HCT116 (cell line): ENCODE measurements at places on chromosomes 5 and 9. TPM values are rescaled to one million over a fixed set of nuclear protein-coding genes. Genes with fewer than 3 reads are reported as not detected.

DNA sequence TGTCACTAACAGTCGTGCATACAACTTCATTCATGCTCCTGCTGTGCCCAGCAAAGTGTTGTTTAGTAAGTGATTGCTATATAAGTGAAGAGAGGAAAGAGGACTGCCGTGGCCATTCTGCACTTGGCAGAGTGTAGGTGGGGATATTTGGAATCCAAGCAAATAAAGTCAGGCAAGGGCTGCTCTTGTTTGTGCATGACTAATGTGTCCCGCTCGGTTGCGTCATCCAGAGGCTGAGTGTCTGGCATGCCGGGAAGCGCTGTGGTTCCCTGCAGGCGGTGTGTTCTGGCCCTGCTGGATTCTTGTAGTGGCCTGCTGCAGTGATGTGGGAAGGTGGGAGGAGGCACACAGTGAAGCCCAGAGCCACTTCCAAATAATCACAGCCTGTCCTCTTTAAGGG is 136.9 kb upstream of the ANKH start:
- H3K27ac ChIP-seq = peak overlapping the region; percentile 52; the same call in 1 of the 2 replicates
- no peaks in the 10 kb centered on the region for H3K36me3 ChIP-seq
- 0 out of 2 replicates have a peak, but pooled peaks cover 5% of the 10 kb centered on the region for H3K27me3 ChIP-seq
- 0 out of 2 replicates have a peak overlapping the region, but pooled peaks have one; percentile 14 for H3K4me3 ChIP-seq

DNA sequence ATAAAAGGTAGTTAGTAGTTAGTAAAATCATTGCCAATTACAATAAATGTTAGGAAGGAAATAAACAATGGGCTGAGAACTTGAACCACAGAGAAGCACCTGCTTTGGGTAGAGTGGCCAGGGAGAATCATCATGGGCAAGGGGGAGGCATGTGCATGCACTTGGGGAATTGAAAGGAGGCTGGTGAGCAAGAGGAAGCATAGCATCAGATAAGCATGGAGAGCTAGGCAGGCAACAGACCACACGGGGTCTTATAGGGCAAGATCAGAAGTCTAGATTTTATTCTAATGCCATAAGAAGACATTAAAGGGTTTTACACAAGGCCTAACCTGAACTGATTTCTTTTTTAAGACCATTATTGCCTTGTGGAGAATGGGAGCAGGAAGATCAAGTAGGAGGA is 93.4 kb downstream of the PIP5K1B start:
- peaks cover 73% of the 10 kb centered on the region for H3K27me3 ChIP-seq
- H3K4me3 ChIP-seq = no peak overlapping the region
- no peak overlapping the region for H3K27ac ChIP-seq

GRCh38 chr9:136984464-136985026 is 1.8 kb downstream of the LCNL1 start:
- H3K4me3 ChIP-seq = no peak overlapping the region
- H3K27me3 ChIP-seq = no peaks in the 10 kb centered on the region
- no peaks in the 10 kb centered on the region for H3K36me3 ChIP-seq

- H3K27ac ChIP-seq = peak overlapping the region; percentile 52; the same call in 1 of the 2 replicates
- H3K4me3 ChIP-seq = no peak overlapping the region
- H3K27me3 ChIP-seq = no peaks in the 10 kb centered on the region
- H3K36me3 ChIP-seq = no peaks in the 10 kb centered on the region
Observed at GRCh38 chr9:131679261-131680020, 60.4 kb downstream of the RAPGEF1 start.

- no peaks in the 10 kb centered on the region for H3K27me3 ChIP-seq
- H3K27ac ChIP-seq = peak overlapping the region; percentile 56; the same call in 1 of the 2 replicates
- no peak for DNase-seq
- peaks cover 45% of the 10 kb centered on the region for H3K4me1 ChIP-seq
Observed at GRCh38 chr5:139984816-139985215, 58.3 kb downstream of the NRG2 start.

DNA sequence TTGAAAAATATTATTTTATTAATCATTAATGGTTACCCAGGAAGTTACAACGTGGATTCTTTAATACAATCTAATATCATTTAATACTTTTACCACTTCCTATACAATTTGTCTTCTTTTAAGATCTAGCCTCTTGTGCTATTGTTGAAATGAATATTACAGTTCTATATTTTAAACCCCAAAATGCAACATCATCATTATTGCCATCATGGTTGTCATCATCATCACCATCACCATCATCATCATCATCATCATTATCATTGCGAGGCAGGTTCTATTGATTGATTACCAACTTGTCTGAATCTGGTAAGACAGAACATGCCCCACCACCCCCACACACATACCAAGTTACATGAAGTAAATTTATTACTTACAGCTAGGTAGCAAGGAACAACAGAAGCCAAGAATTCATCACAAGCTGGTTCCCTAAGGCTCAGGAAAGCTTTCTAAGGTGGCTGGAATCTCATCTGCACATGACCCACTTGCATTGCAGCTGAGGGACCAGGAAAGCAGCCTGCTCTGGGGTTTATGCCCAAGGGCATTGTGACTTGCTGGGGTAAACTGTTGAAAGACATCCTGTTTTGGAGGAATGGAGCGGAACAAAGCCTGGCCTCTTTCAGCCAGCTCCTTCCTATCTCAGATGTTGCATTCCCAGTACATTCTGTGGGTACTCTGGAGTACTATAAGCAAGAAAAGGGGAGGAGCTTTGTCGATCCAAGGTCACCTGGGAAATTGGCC is 418.1 kb downstream of the PRR16 start:
- no peak overlapping the region for H3K27ac ChIP-seq
- DNase-seq = no peak
- H3K36me3 ChIP-seq = no peaks in the 10 kb centered on the region
- H3K4me3 ChIP-seq = no peak overlapping the region
- H3K27me3 ChIP-seq = no peaks in the 10 kb centered on the region

- DNase-seq = no peak
- no peaks in the 10 kb centered on the region for H3K36me3 ChIP-seq
- H3K4me1 ChIP-seq = no peaks in the 10 kb centered on the region
- H3K27me3 ChIP-seq = no peaks in the 10 kb centered on the region
- H3K27ac ChIP-seq = no peak overlapping the region
Observed at GRCh38 chr5:139426203-139426885, 13.0 kb downstream of the DNAJC18 start.

GRCh38 chr9:129981180-129981907 is 61.6 kb downstream of the FNBP1 start:
- no peaks in the 10 kb centered on the region for H3K36me3 ChIP-seq
- H3K4me3 ChIP-seq = no peak overlapping the region
- H3K4me1 ChIP-seq = no peaks in the 10 kb centered on the region; the same call in 1 of the 2 replicates

DNA sequence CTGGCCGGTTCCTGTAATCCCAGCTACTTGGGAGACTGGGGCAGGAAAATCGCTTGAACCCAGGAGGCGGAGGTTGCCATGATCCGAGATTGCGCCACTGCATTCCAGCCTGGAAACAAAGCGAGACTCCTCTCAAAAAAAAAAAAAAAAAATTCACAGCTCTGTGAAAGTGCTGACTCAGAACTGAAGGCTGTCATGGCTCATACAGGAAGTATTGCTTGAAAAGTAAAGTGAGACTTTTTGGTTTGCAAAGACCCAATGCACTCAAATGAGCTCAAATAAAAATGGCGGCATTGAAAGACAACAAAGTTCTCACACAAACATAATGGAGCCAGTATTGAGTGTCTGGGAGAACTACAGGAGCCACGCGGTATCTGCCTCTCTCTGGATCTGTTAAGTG is 202.1 kb downstream of the FBXL7 start:
- no peaks in the 10 kb centered on the region for H3K4me1 ChIP-seq
- H3K4me3 ChIP-seq = no peak overlapping the region
- H3K36me3 ChIP-seq = no peaks in the 10 kb centered on the region
- DNase-seq = no peak

C5 gene
- total RNA-seq = 0.66 TPM

ZNF300 gene
- total RNA-seq = 0.05 TPM

RASGRF2 gene
- 0.05 TPM for total RNA-seq

NIPSNAP3A gene
- total RNA-seq = 6.9 TPM

IL13 gene
- total RNA-seq = not detected

PCDHB14 gene
- total RNA-seq = 0.27 TPM

DMRTA1 gene
- not detected for total RNA-seq

MGAT1 gene
- 53.0 TPM for total RNA-seq
